ENCODE measurements at places on chromosomes 5 and 9.

GRCh38 chr9:27276193-27277030 lies 20.5 kb downstream of the EQTN start:
- DNase-seq, result peak; percentile 8

- no peak for DNase-seq
These were observed 52.1 kb downstream of the C9orf50 start for GRCh38 chr9:129568560-129569501.

DNA sequence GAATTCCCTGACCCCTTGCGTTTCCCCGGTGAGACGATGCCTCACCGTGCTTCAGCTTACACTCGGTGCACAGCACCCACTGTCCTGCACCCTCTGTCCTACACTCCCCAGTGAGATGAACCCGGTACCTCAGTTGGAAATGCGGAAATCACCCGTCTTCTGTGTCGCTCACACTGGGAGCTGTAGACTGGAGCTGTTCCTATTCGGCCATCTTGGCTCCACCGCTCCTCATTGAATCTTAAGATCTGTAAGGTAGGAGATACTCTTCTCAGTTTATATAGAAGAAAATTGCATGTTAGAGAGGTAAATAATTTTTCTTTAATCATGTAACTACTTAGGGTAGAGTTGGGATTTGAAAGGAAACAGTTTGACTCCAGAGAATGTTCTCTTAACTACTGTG lies 62.2 kb downstream of the DMRTA1 start:
- no peak for DNase-seq

DNA sequence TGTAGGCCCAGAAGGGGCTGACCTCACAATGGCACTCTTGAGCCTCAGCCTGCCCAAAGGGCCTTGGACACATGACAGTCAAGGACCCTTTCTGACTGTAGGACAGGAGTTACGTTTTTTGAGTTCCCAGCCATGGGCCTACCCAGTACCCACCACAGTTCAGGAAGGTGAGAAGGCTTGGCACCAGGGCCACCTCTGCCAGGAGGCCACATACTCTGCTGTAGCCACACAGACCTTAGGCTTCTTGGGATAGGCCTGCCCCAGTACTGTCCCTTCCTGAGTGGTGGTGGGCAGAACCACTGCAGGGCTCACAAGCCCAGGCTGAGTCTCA lies 12.8 kb downstream of the PDLIM4 start:
- DNase-seq, result no peak

DNA sequence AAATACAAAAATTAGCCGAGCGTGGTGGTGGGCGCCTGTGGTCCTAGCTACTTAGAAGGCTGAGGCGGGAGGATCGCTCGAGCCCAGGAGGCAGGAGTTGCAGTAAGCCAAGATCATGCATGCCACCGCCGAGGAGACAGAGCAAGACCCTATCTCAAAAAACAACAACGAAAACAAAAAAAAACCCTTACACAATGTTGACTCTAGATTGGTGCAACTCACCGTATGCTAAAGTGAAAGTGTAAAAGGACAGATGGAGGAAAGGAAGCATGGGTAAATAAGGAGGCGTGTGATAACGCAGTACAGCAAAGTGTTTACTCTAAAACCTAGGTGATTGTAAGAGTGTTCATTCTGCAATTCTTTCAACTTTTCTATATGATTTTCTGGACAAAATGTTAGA lies 15.9 kb upstream of the RUFY1 start:
- no peak for DNase-seq

GRCh38 chr5:31096238-31096865 lies 97.1 kb upstream of the CDH6 start:
- DNase-seq, result no peak

- no peak for DNase-seq
These were observed 5.7 kb downstream of the RBM18 start for GRCh38 chr9:122258886-122259415.

DNA sequence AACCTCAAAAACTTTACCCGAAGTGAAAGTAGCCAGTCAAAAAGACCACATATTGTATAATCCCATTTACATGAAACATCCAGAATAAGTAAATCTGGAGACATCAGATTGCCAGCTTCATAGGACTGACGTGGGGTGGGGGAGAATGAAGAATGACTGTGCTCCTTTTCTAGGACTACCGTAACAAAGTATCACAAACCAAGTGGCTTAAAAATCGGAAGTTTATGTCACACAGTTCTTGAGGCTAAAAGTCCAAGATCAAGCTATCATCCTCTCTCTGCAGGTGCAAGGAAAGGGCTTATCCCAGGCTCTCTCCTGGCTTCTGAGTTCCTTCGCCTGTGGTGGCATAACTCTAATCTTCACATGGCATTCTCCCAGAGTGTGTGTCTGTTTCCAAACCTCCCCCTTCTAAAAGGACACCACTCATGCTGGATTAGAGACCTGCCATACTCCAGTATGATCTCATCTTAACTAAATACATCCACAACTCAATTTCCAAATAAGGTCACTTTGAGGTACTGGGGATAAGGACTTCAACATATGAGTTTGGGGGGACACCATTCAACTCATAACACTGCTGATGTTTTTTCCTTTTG lies 25.5 kb downstream of the ADAM19 start:
- no peak for DNase-seq

DNA sequence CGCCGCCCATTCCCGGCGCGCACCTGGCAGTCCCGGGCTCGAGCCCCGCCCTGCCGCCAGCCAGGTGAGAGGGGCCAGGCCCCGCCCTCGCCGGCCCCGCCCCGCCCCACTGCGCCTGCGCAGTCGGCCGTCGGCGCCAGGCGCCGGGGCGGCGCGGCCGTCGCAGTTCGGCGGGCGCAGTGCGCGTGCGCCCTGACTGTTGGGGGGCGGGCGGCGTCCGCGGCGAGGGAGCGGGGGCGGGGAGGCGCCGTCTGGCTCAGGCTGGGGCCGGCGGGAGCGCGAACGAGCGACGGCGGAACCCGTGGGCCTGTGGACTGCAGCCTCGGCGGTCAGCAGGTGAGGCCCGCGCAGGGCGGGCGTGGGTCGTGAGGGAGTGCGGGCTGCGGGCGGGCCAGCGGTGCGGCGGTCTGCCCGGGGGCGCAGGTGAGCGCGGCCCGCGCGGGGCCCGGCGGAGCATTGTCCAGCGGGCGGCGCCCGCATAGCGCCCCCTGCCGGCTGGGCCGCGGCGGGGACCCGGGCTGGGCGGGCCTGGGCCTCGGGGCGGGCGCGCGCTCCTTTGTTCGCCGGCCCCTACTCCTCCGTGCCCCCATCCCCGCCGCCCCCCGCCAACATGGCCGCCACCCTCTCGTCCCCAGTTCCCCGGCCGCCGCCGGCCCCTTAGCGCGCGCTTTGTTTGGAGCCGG lies at the start of gene SPIN1:
Gene SPIN1, plus strand, starts transcription at position 242 of the 683 bp plus-strand sequence. CDS start 38,096 bp downstream, outside the sequence.
- no peak for DNase-seq

DNA sequence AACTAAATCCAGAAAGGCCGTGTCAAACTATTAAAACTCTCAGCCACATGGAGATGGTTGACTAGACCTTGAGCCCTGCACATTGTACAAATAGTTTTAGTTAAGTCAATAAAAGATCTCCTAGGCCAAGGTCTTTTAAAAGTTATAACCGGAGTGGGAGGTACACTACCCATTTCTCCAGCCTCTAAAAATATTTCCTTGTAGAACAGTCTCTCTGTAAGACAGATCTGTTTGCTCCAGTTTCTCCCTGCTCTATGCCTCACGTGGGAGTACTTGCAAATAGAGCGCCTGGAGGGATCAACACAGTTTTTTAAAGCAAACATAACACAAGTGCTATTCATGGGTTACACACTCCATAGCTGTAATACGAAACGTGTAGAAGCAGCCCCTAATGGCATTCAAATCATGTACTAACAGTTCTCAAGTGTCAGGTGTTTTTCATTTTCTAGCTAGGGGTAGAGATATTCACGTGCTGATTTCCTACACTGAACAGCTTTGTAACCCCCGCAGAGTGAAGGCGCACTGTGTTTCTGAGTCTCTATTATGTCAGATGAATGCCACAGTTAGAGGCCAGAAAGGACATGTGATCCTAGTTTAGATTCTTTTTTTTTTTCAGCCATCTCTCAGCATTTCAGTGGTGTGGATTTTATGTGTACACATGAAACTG lies 703.4 kb upstream of the GRAMD2B start:
- no peak for DNase-seq

DNA sequence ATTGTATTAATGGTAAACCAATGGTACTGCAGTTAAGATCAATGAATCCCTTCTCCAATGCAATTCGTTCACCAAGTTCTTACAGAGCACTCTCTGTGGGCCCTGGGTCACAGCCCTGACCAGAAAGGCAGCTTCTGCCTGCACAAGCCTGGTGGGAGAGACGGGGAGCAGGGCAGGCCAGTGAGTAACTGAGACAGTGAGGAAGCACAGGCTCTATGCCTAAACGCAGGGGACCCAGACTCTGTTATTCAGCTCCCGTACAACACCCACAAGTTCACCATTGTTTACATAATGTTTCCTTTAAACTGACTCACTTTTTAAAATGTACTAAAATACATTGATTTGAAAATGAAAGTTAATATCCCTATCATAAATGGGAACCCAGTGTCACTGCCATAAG lies 40.5 kb upstream of the CTSL start:
- DNase-seq, result no peak

DNA sequence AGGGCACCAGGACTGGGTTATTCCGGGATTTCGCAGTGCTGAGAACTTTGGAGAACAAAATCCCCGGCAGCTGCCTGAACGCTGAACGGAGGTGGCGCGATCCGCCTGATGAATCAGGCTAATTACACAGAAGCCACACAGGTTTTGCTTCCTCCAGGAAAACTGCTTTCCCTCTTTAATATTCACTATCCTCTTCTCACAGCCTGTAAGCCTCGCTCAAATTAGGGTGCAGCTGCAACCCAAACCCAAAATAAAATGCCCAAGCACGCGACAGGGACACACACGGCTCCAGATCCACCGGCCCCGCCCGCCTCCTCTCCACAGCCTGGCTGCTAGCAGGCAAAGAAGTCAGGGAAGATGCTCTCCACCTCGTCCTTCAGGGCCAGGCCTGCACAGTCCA lies 6.0 kb downstream of the SOHLH1 start:
- DNase-seq, result no peak

- no peak for DNase-seq
These were observed 56.9 kb upstream of the ALDH1A1 start for GRCh38 chr9:73009649-73010288.

DNA sequence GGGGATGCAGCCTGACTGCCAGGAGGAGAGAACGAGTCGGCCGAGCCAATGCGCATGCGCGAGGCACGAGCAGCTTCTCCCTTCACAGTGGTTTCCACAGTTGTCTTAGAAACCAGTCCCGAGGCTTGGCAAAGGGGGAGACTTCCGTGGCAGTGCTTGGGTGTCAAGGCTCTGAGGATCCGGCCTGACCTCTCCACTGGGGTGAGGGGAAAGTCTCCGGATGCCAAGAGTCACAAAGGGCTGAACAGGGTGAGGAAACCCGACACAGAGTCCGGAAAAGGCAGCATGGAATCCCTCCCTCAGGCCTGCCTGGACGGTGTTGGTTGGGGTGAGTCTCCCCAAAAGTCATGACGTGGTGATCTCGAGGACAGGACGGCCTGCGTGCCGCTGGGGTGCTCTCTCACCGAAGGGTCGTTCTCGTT lies 475.5 kb downstream of the SPATA31A7 start:
- DNase-seq, result no peak

DNA sequence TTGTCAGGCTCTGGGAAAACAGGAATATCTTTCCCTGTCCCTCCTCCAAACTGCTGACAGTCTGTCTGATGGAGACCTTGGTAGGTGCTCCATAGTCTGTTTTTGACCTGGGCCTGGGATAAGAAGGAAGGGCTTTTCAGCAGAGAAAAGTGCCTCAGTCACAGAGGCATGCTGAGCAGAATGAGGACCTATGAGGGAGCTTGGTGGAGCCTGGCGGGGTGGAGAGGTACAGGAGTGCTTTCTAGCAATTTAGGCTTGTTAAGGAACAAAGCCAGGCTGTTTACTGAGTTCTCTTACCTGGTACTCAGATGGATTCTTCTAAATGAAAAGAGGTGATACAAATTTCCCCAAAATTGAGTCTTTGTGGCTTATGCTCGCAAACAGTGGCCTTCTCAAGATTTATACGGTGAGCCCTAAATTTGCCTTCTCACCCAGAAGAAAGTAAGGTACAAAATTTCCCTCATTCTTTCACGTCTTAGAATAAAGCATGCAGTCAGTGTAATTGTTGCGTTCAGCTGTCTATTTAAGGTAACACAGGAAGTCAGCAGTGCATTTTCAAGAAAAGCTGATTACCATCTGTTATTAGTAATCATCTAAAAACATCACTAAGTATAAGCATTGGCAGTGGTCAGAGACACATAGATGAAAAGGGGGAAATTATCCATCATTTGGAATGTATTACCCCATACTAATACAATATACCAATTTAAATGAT lies 28.6 kb upstream of the IL13 start:
- DNase-seq, result no peak

DNA sequence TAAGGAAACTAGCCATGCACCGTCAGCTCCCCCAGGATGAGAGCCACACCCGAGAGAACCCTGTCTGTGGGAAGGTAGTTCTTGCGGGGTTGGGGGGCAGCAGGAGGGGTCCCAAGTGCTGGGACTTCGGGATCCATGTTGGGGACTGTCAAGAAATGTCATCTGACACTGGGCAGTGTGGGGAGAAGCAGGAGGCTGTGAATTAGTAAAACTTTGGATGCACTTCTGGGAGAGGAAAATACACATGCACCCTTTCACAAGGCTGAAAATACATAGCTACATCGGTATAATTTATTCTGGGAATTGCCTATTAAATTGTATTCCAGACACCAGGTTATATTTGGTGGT lies 109.6 kb upstream of the RPS23 start:
- no peak for DNase-seq

DNA sequence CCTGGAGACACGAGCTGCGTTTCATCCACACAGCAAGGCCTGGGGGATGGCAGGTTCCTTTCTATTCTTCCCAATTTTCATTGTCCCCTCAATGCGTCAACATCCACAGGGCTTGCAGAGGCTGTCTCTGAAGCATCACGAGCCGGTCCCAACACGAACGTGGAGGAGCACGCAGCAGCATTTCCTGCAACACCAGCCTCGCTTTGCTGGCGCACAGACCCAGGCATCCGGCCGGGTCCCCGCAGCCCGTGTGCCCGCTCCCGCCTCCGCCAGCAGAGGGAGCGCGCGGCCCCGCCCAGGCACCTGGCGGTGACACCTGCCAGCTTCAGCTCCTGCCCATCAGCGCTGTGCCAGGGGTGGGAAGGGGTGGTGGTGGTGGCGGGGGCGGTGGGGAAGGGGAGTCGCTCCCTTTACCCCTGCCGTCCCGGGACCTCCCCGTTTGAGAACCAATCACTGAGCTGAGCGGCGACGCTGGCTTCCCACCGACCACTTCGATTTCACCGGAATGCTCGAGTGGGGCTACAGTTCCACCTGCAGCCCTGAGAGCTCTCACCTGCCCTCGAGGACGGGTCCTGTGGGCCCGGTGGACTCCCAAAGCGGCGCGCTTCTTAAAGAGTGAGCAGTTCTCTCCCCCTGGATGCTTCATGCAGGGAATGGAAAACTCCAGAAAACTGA lies 464.5 kb downstream of the ICE1 start:
- no peak for DNase-seq

- DNase-seq, result no peak
These were observed 148.3 kb upstream of the NR3C1 start for GRCh38 chr5:143551820-143552251.

DNA sequence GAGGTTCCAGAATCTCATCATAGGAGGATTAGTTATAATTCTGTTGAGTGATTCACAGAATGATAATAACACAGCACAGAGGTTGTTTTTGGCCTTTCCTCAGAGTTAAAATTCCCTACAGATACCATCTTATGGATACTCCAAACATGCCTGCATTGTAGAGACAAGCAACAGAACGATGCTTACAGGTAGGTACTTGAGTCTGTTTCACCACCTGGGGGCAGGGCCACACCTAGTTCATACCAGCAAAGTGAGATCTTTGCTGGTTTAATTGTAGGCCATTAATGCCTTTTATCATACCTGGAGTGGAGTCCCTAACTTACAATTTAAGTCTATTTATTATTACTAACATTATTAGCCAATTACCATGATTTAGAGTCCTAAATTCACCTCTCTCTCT lies 416.5 kb upstream of the TLE4 start:
- DNase-seq, result no peak
